Erythroblast (primary cell): ENCODE measurements at places on chromosomes 16 and 17.

DNA sequence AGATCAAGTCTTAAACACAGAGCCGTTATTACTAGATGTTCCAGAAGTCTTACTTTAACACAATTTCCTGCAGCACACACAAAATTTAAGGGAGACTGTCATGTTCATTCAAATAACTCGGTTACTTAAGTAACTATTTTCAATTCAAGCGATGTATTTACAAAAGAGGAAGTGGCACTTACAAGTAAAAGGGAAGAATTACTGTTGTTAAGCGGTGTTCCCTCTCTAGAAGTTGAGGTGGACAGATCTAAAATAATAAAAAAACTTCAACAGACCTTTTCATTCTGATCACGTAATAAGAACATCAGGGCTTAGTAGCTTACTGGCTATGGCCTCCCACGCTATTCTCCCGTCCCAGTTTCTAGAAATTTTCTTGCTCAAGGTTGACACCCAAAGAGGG, 26.2 kb upstream of the TXNDC11 start:
- no peak for DNase-seq

DNA sequence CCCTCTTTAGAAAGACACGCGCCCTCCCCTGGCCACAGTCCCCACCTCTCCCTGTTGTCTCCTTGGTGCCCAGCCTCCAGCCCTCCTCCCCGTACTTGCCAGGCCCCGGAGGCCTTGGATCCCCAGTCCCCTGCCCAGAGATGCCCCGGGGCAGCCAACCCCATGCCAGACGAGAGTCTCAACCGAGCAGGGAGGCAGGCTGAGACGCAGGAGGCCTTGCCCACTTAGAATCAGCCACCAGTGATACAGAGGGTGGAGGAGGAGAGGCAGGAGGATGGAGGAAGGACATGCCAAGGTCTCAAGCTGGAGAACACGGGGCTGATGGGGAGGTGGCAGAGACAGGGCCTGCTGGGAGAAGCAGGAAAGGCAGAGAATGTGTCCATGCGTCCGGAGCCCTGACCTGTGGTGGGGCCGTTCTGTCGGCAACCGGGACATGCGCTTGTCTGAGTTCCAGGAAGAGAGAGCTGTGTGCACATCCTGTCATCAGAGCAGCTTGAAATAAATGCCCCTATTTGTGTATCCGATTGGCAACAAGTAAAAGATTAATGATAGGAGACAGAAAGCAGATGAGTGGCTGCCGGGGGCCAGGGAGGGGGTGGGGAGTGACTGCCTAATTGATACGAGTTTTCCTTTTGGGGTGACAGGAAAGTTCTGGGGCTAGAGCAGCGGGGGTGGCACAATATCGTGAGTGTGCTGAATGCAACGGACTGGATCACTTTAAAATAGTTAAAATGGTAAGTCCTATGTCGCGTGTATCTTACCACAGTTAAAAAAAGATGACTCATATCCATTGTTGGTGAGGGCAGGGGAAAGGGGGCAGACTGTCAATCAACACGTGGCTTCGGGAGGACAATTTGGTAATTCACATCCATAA, 44.7 kb upstream of the MEAK7 start:
- DNase-seq, result no peak

- DNase-seq, result no peak
Measured at GRCh38 chr17:80882926-80883685, 108.5 kb upstream of the CHMP6 start.

GRCh38 chr17:13513039-13513405, 88.7 kb downstream of the HS3ST3A1 start:
- DNase-seq, result no peak

GRCh38 chr16:57807968-57808528, 5.8 kb upstream of the KIFC3 start:
- peak; percentile 80 for DNase-seq

GRCh38 chr17:1972487-1973160, 52.5 kb downstream of the RTN4RL1 start:
- no peak for DNase-seq

- DNase-seq, result peak; percentile 65
Measured at GRCh38 chr17:51261024-51261963, 948 bp downstream of the UTP18 start.

- DNase-seq, result no peak
Measured at GRCh38 chr17:41067281-41067680, 1.6 kb upstream of the KRTAP2-4 start.

- DNase-seq, result no peak
Measured at GRCh38 chr17:80279895-80280294, 19.2 kb downstream of the RNF213 start.

- DNase-seq, result no peak
Measured at GRCh38 chr16:49546735-49547134, 173.1 kb downstream of the C16orf78 start.

DNA sequence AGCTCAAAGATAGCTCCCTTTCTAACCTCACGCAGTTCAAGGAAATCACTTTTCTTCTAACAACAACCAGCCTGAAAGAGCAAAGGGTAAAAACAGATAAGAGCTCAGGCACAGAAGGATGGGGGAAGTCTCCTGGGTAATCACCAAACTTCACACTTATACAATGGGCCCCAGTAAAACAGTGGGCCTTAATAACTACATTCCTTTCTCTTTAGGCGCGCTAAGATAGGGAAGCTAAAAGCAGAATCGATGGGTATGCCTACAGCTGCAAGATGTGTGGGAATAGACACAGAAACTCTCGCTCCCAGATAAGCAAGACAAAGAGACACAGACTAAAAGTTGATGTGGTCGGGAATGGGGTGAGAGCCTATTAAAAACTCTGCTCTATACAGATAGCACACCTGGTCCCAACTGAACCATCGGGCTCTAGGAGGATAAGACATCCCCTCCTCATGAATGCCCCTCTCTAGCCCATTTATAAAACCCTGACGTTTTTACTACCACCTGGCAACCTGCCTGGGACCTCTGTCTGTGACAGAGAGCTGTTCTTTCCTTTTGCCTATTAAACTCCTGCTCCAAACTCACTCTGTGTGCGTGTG, 826 bp downstream of the LYZL6 start:
- DNase-seq, result no peak

GRCh38 chr16:85687651-85688471, 893 bp downstream of the GINS2 start:
- DNase-seq, result peak; percentile 44

GRCh38 chr17:6241381-6241780, 171.2 kb downstream of the WSCD1 start:
- DNase-seq, result no peak

DNA sequence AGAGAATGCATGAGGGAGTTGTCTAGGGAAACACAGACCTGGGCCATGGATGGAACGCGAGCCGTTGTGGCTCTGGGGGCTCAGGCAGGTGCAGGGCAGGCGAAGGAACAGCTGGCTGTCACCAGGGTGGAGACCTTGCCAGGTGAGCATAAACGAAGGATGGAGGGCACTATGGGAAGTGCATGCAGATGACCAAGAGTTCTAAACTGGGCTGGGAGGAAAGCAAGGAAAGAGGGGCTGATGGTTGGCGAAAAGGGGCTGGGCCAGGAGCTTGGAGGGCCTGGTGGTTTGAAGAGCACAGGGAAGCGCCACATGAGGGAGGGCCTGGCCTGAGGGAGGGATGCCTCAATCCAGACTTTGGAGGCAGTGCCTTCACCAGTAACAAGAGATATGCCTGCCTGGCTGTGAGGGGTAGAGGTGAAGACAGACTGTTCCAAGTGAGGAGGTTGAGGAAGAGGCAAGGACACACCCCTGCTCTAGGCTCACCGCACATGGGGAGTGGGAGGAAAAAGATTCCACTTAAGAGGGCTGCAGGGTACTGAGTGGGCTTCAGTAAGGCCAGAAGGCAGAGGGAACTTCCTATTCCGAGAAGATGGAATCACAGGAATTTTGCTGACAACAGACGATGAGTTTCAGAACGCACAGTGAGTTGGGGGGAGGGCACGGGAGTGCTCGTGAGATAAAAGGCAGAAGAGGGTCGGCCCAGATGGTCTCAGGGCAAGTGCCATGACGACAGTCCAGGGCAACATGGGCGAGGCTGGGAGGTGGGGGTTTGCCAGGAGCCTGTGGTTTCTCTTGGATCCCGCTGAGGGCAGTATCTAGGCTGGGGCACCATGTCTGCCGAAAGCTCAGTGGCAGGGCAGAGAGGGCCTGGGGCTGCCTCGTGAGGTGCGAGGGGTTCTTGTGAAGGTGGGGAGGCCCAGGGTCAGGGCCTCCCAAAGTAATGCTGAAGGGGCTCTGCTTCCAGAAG, 20.6 kb downstream of the B9D1 start:
- no peak for DNase-seq

GRCh38 chr17:14308965-14309879, 8.3 kb downstream of the HS3ST3B1 start:
- peak; percentile 81 for DNase-seq

DNA sequence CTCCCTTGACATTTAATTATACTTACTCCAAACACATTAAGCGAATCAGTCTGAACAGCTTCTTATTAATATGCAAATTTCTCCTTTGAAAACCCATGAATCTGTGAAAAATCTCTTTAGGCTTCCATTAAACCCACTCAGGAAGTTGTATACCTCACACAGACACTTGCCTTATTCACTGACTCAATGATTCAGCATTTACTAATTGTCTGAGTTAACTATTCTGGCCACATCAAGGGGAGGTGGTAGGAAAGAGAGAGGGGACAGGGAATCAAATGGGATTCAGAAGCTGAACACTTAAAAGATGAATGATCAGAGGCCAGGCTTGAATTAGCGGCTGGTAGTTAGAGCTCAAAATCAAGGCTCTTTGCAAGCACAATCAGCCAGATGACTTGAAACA, 70.0 kb downstream of the HS3ST3A1 start:
- DNase-seq, result no peak

DNA sequence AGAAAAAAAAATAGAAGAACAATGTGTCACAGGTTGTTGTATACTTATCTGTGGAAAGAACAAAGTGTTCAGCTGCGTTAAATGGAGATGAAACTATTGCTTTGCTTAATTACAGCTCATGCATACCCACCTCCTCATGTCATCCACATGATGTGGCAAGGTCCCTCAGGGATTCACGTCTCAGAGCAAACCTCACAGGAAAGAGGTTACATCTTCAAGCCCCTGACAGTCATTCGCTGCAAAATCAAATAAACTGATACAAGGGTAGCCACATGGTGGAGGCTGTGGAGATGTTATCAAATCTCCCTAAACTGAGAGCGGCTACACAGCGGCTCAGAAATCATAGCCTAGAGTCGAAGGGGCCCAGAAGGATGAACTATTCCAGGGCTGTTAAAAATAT, 21.1 kb downstream of the GINS3 start:
- no peak for DNase-seq

- no peak for DNase-seq
Measured at GRCh38 chr17:60749050-60749449, 71.4 kb downstream of the BCAS3 start.

DNA sequence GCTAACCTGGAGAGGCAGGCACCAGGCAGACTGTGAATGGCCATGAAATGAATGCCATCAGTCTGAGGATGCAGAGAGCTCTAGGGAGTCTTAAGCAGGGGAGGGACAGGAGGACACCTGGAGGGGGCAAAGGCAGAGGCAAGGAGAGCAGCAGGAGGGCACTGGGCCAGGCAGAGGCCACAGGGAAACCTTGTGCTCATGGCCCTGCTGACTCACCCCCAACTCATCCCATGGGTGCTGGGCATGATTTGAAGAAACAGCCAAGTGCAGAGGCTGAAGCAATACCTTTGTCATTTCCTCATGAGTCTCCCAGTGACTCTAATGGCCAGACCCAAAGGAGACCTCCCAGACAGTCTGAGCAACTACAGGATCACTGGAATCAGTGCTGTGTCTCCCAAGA, 141.4 kb downstream of the TMEM132E start:
- no peak for DNase-seq

- DNase-seq, result no peak
Measured at GRCh38 chr17:80738987-80739730, 194.5 kb downstream of the RPTOR start.

GRCh38 chr16:50957056-50957455, 194.0 kb downstream of the SALL1 start:
- no peak for DNase-seq

- no peak for DNase-seq
Measured at GRCh38 chr17:13492737-13493122, 109.0 kb downstream of the HS3ST3A1 start.

- DNase-seq, result no peak
Measured at GRCh38 chr16:87255866-87256265, 61.3 kb downstream of the C16orf95 start.

- no peak for DNase-seq
Measured at GRCh38 chr16:84823484-84823883, 3.7 kb downstream of the CRISPLD2 start.

- DNase-seq, result no peak
Measured at GRCh38 chr16:19804538-19805323, 79.9 kb downstream of the GPRC5B start.

- DNase-seq, result no peak
Measured at GRCh38 chr17:58381124-58382035, 29.4 kb upstream of the SUPT4H1 start.
